ENCODE measurements at places on chromosomes 2 and 18.

- DNase-seq: peak; percentile 9
Measured at GRCh38 chr2:156147594-156148330, 184.8 kb downstream of the NR4A2 start.

DNA sequence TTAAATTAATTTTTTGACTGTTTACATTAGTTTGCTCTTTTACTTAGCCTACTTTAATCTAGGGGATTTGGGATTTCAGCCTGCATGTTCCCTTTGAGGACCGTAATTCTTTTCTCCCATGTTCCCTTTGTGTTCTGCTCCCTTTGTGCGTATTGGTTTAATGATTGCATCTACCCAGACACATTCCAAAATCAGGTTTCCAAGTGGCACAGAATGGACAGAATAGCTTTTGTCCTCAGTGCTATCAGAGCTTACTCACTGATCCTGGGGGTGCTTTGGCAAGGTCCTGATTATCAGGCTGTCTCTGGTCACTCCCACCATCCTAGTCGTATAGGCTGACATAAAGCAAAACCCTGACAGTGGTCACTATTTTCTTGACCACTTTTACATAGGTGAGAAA is 867.5 kb downstream of the TSN start:
- DNase-seq: no peak

GRCh38 chr2:65413106-65413505 is 19.3 kb downstream of the SPRED2 start:
- DNase-seq: no peak

DNA sequence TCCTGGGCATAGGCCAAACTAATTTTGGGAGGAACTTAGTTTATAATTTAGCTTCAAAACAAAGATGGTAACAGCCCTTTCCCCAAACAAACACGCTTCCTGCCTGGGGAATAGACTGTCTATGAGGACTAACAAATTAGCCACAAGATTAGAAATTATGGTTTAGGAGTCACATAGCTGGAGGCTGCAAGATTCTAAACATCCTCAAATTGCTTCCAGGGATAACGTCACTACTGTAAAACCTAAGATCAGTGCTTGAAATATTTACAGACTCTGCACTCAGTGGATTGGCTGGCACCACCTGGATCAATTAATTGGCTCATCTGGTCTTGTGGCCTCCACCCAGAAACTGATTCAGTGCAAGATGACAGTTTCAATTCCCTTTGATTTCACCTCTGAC is 118.0 kb upstream of the TACR1 start:
- DNase-seq: no peak

- no peak for DNase-seq
Measured at GRCh38 chr2:25494616-25495015, 152.9 kb upstream of the DNMT3A start.

GRCh38 chr2:126403039-126403628 is 252.8 kb upstream of the GYPC start:
- DNase-seq: no peak

GRCh38 chr18:79575891-79576685 is 103.5 kb upstream of the CTDP1 start:
- no peak for DNase-seq

DNA sequence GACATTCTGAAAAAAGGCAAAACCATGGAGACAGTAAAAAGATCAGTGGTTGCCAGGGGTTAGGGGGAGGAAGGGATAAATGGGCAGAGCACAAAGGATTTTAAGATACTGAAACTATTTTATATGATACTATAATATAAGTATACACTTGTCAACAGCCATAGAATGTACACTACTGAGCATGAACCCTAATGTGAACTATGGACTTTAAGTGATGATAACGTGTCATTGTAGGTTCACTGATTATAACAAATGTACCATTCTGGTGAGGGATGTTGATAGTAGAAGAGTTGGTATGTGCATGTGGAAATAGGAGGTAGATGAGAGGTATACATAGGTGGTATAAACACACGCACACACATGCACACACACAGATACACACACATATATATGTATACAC is 241.6 kb downstream of the NOL4 start:
- DNase-seq: no peak

DNA sequence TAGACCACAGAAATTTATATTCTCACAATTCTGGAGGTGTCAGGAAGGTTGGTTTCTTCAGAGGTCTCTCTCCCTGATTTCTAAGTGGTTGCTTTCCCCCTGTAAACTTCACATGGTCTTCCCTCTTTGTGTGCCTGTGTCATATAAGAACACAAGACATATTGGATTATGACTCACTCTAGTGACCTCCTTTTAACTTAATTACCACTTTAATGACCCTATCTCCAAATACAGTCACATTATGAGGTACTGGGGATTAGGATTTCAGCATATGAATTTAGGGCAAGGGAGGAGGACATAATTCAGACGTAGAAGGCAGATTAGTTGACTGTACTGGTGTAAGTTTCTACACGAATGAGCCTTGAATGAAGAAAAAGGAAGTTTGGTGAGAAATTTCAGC is 38.2 kb upstream of the EPHA4 start:
- DNase-seq: no peak

DNA sequence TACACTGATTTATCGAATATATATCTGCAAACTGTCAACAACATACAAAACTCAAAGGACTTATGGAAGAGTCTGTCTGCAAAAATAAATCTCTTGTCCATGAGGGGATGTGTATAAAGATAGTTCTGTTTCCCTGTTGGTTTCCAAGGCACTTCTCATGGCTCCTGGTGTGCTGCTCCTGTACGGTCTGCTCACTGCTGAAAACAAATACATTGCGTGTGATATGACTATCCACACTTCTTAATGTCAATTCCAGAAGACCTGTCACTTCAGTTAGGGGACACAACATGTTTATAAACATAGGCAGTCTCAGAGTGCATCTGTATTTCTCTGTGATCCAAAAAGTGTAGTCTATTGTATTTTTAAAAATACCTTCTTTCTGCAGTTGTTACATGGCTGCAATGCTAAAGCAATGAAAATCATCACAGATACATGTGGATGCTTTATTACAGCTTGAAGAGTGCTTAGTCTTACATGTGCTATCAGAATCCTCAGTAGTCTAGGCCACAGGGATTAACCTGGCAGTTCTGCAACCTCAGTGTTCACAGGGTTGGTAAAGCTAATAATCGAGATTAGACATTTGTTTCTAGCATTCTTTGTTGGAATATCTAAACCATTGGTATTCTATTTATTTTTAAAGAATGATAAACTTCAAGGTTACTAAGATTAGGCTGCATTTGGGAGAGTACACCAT is 7.8 kb downstream of the ALKAL2 start:
- DNase-seq: no peak

GRCh38 chr2:72062336-72062735 is 85.3 kb downstream of the CYP26B1 start:
- no peak for DNase-seq

- no peak for DNase-seq
Measured at GRCh38 chr18:65487569-65487968, 263.2 kb upstream of the CDH7 start.

DNA sequence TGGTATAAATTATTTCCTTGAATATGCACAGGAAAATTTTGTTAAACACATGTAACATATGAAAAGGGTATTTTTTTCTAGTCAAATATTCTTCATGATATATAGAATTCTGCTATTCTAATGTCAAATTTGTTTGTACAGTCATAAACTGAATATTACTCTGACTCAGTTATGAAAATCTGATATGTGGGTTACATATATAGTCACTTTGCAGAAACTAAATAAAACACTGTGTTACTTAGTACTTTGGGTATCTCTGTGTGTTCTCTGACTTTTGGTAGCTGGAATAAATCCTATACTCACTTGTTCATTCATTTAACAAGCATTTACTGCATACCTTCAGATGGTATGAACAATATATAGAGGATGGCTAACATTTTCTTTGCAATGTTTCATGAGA is 159.4 kb downstream of the TTC27 start:
- no peak for DNase-seq

GRCh38 chr2:168355121-168355520 is 101.0 kb upstream of the CERS6 start:
- no peak for DNase-seq

DNA sequence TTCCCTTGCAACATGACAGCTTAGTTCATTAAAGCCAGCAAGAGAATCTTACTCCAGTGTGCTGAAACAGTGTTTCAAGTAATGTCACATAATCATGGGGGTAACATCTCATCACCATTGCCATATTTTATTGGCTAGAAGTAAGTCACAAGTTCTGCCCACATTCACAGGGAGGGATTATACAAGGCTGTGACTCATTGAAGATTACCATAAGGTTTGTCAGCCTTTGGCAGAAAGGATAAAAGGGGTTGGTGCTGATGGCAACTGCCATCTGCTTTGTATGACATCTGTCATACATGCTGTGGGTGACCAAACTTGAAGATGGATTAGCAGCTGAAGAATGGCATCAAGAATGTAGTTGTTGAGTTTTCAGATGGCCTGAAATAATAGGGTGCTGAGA is 61.2 kb downstream of the KCNE4 start:
- no peak for DNase-seq

- DNase-seq: no peak
Measured at GRCh38 chr2:47890711-47891368, 15.5 kb downstream of the FBXO11 start.

DNA sequence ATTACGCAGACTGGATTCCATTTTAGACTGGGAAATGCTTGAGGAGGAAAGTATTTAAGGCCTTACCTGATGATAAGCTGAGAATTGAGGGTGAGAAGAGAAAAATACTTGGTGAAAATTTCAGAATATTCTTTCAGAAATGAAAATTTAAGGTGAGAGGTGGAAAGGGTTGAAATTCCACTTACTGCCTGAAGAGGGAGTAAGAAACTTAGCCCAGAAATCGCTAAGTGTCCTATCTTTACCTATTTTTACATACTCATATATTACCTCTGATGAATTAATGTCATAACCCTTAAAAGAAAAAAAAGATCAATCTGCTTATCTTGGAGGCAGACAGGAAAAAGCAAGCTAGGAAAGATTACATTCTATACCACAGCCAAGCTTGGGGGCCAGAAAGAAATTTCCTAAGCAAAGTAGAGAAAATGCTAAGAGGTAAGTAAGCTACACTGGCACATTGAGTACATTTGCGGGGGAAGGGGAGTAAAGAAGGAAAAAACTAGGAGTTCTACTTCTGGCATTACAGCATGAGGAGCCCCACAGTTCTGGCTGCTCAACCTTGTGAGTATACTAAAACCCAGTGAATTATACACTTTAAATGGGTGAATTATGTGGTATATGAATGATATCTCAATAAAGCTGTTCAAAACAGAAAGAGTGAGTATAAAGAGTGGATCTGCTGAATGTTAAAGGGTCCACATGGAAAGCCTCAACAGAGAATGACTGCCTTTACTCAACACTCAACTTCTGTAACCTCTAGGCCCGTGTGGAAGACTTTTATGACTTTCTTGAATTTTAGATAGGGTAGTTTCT is 33.8 kb downstream of the SMC6 start:
- DNase-seq: peak; percentile 28

DNA sequence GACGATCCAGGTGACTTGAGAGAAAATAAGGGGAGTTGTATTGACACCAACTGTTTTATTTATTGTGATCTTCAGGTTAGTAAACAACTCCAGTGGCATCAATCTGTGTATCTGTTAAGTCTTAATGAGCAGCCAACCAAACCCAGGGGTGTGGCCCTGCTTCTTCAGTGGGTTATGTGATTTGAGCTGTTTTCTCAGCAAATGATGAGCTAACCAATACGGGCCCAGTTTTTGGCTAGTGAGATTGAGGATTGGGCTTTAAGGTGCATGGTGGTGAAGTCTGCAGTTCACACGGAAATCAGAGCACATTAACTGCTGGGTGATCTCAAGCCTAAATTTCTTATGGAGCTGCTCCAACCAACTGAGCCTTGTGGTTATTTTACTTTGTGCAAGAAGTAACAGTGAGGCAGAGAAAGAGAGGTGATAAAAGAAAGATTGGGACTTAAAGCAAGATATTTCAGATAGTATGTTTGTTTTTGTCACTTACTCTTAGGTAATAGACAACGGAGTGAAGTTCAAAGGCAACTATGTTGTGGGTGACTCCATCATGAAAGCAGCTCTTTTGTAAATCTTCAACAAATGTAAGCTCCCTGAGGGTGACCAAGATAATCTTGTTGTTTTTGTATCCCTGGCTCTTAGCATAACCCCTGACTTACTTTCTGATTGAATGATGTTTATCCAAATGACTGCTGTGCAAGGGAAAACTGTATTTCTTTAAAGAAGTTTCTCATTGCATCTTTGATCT is 2.4 kb downstream of the MTCL1 start:
- DNase-seq: no peak

DNA sequence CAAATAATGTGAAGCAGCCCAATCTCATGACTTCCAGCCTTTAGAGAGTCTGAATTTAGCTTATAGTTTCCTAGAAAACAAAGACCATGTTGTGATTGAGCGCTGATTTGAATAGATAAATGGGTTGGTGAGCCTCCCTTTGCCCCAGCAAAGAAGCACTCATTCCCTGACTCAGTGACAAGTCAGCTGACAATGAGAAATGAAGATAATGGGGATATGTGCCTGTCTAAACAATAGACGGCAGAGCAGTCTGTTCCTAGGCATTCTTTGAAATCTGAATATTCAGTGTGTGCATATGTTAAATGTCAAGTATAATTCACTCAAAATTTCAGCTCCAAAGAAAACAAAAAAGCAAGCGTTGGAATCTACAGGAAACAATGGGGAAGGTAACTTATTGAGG is 34.8 kb upstream of the LINC00305 start:
- no peak for DNase-seq

DNA sequence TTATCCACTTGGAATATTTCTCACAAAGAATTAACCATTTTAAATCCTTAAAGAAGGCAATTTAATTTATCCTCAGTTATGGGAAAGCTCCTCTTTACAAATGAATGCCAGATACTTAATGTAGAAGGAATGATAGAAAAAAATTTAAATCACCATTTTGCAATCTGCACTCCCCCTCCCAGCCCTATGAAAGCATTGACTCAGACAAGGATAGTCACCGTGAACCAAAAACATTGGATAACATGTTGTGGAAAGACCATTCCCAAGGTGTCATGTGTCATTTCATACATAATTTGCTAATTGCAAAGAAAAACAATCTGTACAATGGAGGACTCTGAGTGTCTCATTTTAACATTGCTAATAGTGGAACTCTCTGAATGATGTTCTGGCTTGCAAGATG is 421.0 kb downstream of the TXNL1 start:
- no peak for DNase-seq

DNA sequence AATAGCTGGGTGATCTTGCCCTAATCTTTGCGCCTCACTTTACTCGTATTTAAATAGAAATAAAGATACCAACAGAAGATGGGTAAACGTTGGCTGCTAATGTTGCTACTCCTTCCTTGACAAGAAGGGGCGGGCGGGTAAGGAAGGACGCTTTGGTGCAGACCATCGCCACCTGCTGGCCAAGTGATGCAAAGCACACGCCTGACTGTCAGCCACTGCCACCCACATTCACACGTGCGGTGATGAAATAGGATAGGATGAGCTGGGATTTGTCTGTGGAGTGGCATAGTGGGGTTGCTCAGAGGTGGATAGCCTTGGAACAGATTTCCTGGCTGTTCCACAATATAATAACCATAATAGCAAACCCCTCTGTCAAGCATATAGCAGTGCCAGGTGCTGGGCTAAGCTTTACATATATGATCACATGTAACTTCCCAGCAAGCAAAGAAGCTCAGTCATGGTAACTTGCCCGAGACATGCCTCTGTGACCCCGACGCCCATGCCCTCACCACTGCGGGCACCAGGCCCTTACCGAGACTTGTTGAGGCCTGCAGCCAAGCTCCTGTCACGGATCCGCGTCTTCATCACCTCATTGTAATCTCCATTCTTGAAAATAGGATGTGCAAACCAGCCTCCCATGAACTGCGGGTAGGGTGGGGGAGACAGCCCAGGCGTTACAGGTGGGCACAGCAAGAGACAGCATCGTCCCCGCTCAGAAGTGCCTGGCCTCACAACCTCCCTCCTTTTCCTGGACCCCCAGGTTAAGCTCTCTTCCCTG is 39.3 kb downstream of the LCT start:
- DNase-seq: peak; percentile 86
